Activated CD8-positive, alpha-beta memory T cell treated with anti-CD3 and anti-CD28 coated beads for 24 hours (primary cell): ENCODE measurements at places on chromosomes 16 and 17.

- no peak for DNase-seq
These were observed 52.2 kb upstream of the RCVRN start for GRCh38 chr17:9957244-9957643.

DNA sequence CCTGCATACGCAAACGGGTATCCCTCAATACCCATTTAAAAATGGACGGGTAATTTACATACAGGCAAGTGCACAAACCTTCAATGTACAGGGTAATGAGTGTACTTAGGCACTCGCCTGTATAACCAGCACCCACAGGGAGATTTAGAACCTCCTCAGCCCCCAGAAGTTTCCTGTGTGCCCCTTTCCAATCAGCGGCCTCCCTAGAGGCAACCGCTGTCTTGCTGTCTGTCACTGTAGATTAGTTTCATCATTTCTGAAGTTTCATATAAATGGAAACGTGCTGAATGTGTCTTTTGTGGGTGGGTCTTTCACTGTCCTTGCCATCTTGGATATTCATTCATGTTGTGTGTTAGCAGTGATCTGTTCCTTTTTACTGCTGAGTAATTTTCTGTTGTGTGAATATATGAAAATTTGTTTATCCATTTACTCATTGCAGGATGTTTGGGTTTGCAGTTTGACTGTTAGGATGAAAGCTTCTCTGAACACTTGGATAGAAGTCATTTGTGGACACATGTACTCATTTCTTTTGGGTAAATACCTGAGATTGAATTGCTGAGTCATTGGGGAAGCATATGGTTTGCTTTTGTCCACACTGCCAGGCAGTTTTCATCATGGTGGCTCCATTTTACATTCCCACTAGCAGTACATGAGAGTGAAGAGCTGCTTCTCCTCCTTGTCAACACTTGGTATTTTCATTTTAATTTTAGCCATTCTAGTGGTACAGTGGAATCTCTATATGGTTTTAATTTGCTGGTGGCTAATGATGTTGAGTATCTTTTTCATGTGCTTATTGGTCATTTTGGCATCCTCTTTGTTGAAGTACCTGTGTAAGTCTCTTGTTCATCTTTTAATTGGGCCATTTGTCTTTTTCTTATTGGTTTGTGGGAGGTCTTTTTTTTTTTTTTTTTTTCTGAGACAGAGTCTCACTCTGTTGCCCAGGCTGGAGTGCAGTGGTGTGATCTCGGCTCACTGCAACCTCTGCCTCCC, 2.1 kb upstream of the ADCY7 start:
- DNase-seq: no peak

DNA sequence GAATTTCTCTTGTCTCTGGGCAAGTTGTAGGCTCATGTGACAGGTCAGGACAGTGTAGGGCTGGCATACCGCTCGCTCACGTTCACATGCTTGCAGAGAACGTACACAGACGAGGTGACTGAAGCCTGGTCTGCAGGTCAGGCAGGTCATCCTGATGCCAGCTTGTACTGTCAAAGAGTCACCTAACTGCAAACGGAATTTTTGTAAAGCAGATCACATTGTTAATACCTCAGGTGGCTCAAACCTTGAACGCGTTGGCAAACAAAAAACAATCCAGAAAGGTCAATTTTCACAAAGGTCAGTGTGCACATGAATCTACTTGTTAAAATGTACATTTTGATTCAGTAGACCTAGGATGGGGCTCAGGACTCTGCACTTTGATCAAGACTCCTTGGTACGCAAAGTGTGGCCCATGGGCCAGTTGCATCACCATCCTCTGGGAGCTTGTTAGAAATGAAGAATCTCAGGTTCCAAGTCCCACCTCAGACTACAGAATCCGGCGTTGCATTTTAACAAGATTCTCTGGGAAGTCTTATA, 28.6 kb downstream of the ANKRD40 start:
- no peak for DNase-seq

GRCh38 chr16:13098536-13098935, 197.1 kb downstream of the SHISA9 start:
- DNase-seq: no peak

DNA sequence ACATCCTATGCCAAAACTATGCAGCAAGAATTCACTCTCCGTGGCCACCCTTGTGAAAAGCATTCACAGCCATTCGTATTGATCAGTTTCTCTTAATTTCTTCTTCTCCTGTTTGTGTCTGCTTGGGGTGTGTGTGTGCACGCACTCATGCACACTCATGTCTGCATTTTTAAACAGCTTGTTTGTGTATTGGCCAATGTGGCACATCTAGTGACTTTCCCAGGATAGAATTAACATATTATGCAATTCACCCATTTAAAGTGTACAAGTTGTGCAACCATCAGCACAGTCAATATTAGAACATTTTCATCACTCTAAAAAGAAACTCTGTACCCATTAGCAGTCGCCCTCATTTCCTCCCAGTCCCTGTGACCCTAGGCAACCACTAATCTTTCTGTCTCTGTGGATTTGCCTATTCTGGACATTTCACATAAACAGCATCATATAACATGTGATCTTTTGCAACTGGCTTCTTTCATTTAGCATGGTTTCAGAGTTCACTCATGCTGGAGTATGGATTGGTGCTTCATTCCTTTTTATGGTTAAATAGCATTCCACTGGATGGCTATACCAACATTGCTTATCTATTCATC, 20.1 kb downstream of the IRX3 start:
- no peak for DNase-seq

- no peak for DNase-seq
These were observed 141.6 kb downstream of the HS3ST2 start for GRCh38 chr16:22955461-22956070.

DNA sequence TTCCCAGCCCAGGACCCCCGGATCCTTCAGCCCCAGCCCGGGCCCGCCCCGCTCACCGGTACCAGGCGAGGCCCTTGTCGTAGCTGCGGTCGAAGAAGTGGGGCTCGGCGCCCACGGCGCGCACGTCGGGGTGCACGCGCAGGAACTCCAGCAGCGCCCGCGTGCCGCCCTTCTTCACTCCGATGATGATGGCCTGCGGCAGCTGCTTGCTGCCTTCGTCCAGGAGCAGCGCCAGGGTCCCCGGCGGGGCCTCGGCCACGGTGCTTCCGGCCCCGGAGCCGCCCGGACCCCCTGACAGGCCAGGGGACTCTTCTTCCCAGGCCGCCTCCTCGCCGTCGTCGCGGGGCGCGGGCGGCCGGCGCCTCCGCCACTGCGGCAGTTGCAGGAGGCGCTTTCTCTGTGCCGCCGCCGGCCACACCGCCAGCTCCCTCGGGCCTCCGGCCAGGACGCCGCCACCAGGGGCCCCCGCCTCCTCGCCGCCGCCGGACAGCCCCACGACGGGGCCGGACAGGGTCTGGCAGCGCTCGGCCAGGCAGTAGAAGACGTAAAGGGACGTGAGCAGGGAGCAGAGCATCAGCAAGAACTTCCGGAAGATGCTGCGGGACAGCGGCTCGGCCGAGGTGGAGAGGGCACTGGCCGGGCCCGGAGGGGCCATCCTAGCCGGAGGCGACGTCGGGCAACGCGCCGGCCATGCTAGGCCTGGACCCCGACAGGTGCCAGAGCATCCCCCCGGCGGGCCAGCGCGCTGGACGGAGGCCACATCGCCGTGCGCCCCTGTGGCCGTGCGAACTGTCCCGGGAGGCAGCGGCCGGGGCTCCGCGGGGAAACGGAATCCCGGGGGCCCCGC, 1.0 kb downstream of the HS3ST3A1 start:
- no peak for DNase-seq
